ENCODE measurements at places on chromosomes 11 and 22.
A peak's percentile ranks its signal among the peaks of the same experiment; 100 is the strongest.

GRCh38 chr11:9231848-9232177 is 33.3 kb downstream of the DENND5A start:
- no peak for DNase-seq

DNA sequence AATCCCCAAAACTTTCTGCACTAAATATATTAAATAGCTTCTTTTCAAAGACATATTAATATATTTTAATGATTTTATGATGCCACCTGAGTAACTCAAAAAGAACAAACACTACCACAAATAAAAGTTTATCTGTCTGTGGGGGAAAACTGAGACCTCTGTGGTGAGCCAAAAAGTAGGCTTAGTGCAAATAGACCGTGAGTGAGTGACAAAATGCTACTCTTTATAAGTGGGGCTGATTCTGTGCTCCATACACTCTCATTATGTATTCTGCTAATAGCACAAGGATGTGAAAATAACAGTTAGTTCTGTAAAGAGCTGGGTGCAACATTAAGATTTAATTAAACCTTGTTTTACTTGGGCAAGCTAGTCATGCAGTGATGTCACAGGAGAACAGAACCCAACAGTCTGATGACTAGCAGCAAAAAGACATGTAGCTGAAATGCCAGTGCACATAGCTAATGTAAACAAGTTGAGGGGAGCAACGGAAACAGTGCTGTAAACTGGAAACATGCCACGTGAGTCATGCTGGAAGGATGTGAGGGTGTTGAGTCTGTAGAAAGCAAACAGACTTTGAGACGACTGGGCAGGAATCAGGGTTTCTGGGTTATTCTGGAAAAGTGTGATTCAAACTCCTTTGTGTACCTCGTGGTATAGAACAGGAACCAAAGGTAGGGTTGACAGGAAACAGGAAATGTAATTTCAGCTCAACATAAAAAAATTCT is 1130.4 kb downstream of the LRRC4C start:
- no peak for DNase-seq

- DNase-seq = no peak
Measured at GRCh38 chr11:16792426-16792825, 54.0 kb downstream of the C11orf58 start.

DNA sequence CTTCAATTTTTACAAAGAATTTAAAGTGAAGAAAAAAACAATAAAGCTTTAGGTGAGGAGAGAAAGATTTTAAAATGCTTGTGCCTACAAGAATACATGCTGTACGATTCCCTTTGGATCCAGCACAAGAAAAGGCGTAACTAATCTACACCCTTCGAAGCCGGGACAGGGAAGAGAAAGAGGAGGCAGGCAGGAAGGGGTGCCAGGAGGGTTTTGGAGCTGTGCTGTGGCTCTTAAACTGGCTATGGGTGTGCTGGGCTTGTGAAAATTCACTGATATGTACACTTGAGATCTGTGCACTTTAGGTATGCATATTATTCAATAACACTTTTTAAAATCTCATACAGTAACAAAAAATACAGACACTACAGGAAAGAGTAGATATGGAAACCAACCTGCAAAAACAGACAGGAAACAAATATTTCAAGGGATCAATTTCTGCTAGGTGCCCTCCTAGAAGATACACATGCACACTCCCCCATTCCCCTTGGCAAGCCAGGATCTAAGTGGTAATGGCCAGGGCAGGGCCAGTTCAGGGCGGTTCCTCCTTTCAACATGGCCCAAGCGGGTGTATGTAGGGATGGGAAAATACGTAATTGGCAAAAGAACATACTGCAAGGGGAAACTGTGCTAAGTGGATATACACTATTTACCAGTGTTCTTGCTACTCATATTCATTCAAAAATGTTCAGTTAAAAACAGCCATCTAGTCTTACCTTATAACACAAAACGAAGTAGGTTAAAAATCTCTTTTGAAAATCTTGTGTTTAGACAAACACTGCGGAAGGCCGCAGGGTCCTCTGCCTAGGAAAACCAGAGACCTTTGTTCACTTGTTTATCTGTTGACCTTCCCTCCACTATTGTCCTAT is 54.2 kb downstream of the PACSIN2 start:
- no peak for DNase-seq

- no peak for DNase-seq
Measured at GRCh38 chr11:123107945-123108495, 46.1 kb upstream of the HSPA8 start.

DNA sequence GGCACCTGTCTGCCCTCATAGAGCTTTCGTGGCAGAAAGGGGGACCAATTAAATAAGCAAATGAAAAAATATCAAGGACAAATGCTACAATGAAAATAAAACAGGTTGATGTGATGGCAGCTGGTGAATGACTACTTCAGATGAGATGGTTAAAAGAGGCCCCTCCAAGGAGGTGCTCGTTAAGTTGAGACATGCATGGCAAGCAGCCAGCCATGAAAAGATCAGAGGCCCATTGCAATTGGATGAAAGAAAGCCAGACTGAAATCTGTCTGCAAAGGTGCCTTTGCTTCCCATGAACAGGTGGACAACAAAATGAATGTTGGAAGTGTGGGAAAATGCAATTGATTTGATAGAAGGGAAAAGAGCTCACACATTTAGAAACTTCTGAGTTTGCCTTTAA is 848 bp upstream of the TRPC6 start:
- DNase-seq = no peak

GRCh38 chr11:4066910-4067309 is 27.7 kb upstream of the RRM1 start:
- no peak for DNase-seq

GRCh38 chr11:125192717-125193415 is 28.3 kb downstream of the PKNOX2 start:
- no peak for DNase-seq

- no peak for DNase-seq
Measured at GRCh38 chr22:46150034-46150654, at the start of gene PPARA. Gene PPARA, plus strand, starts transcription at chr22:46150526. Its CDS starts 47,858 bp downstream, at chr22:46198384.

DNA sequence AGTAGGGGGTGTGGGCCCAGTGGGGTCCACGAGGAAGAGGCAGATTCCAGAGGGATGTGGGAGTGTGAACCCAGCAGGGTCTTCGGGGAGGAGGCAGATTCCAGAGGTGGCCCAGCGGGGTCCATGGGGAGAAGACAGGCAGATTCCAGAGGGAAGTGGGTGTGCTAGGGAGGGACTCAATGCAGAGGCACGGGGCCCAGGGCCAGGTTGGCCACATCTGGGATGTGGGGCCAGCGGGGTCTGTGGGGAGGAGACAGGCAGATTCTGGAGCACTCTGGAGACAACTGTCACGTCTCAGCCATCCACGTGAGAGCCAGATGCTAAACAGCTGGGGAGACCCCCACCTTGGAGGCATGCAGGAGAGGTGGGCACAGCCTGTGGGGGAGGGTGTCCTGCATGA is 582.6 kb downstream of the TBC1D22A start:
- no peak for DNase-seq

DNA sequence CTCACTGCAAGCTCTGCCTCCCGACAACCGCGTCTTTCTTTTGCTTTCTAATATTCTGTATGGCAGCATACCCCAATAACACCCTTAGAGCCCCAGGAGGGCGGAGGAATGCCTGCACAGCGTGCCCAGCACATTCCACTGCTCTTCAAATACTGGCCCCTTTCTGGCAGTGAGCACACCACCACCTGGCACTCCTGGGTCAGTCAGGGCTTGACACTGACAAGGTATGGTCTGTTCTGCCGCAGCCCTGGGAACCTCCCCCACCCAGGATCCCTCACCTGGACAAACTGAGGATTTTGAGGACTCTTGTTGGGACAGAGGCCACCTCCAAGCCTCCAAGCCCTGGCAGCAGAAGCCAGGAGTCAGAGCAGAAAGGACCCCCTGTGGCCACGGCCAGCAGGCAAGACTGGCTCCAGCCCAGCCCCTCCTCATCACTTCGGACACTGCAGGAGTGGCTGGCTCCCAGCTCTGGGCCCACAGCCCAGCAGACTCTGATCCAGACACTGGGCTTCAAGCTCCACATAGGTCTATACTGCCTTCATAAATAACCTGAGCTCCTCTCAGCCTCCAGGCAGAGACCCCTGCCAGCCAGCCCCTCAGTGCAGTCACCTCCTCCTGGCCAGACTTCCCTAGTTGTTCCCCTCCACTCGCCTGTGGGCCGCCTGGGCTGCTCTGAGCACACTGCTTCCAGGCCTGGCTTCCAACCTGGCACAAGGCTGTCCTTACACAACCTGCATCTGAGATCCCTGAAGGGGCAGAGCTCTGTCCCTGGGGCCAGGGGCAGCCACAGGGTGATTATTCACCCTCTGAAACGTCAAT is 14.5 kb downstream of the CARS1 start:
- peak; percentile 62 for DNase-seq

GRCh38 chr11:66082946-66083698 is 13.1 kb downstream of the PACS1 start:
- no peak for DNase-seq

GRCh38 chr22:48882636-48883200 is 945.0 kb downstream of the BRD1 start:
- DNase-seq = no peak

DNA sequence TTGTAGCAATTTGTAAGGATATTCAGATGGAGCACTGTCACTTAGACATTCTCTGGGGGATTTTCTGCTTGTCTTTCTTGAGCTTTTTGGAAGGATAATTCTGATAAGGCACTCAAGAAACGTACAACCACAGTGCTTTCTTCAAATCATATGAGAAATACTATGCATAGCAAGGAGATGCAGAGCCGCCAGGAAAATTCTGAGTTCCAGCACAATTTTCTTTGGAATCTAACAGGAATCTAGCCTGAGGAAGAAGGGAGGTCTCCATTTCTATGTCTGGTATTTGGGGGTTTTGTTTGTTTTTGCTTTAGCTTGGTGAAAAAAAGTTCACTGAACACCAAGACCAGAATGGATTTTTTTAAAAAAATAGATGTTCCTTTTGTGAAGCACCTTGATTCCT is 9.9 kb downstream of the PRSS23 start:
- DNase-seq = no peak

DNA sequence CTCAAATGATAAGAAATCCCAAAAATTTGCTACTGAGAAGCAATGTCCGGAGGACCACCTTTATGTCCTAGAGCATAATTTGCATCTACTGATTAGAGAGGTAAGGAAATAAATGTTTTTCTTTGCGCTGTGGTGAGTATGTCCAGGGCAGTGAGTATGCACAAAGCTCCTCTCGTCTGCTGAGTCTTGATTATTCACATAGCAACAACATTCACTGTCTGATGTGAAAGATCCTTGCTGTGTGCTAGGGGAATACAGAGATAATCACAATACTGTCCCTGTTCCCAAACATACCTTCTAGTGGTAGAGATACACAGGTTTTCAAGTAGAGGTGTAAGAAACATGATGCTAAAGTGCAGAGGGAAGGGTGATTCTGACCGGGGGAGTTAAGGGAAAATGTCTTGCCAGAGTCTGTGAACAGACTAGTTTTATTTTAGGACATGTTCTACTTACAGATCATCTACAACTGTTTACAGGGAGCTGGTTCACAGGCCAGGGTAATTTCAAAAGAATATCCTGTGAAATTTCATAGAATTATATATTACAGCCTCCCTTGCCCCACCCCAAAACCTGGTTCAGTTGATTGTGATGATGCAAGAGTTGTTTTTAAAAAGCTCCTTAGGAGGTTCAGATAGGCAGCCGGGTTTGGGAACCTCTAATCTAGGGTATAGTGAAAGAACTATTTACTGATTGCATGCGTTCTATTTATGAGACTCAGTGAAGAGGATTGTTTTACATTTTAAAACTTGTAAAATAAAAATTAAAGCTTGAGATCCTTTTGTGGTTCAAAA is 12.6 kb downstream of the MED17 start:
- DNase-seq = no peak

- DNase-seq = no peak
Measured at GRCh38 chr22:32985899-32986765, 72.0 kb downstream of the SYN3 start.

DNA sequence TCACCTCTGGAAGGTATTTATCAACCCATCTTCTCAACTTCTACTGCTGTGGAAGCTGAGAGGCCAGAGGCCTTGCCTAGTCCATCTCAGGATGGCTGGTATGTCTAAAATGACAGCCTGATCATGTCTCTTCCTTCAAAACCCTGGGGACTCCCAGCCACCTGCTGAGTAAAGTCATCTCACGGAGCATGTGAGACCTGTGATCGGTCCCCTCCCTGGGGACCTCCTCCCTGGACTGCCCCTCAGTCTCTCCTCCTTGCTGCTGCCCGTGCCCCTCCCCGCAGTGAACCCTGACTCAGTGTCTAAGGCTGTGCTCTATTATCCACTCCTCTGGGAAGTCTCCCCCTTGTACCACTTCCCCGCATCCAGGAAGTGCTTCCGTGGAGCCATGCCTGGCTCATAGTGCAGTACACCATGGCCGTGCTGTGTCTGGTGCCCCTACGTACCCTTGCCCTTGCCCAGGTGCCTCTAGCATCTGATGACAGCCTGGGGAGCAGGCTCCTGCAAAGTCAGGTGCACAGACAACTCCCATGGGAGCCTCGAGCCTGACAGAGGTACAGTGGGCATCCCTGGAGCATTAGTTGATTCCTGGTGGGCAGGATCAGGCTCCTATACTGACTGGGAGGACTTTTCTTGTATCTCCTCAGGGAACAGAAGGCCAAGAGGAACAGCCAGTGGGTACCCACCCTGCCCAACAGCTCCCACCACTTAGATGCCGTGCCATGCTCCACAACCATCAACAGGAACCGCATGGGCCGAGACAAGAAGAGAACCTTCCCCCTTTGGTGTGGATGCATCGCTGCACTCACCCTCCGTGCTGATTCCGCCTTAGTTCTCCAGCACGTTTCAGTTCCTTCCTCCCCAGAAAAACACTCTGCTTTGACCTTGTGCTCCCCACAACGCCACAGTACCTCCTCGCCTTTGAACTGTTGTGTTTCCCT is 13.8 kb downstream of the SMARCB1 start:
- DNase-seq = no peak

DNA sequence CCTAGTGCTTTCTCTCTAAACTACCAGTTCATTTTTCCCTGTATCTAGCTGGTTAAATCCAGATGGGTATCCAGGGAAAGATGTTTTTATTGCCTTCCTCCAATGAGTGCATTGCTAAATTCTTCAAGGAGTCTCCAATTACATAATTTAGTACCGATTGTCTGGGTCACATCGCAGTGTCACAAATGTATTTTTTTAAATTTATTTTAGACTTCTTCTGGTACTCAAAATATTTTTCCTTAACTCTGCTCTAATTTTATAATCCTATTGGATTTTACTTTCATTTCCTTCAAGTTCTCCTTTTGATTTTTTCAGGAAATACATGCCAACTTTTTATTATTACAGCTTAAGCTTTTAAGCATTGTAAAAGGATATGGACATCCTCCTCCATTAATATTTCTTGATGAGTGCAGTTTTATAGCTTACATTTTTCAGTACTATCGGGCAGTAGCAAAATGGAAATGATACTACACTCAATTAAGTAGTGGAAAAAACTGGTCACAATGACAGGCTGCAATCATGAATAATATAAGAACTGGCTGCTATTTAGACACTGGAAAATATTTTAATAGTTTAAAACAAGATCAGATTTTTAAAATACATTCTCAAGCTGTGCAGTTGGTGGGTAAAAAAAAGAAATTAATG is 20.3 kb downstream of the BBOX1 start:
- no peak for DNase-seq
